ENCODE measurements at places on chromosomes 4 and X.

GRCh38 chr4:96471956-96472867 is 632.3 kb downstream of the PDHA2 start:
- DNase-seq = no peak

GRCh38 chrX:46597771-46598170 is 24.2 kb downstream of the CHST7 start:
- DNase-seq = no peak

- no peak for DNase-seq
These were observed 66.9 kb upstream of the BMPR1B start for GRCh38 chr4:94690851-94691254.

- no peak for DNase-seq
These were observed 587.5 kb upstream of the MAGEB2 start for GRCh38 chrX:29627833-29628232.

DNA sequence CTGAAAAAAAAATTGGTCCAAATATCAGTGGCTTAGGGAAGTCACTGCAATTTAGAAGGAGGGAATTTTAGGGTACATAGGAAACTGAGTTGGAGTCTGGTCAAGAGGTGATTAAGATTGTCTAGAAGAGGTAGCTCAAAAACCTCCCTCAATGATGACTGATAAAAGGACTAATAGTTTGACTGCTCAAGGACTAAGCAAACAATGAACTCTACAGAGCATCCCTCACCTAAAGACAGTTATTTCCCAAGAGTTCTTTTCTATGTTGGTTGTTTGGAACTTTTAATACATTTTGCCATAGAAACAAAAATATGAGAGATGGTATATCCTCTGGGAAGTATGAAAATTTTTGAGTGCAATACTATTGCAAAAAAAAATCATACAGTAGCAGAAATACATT is 35.7 kb downstream of the MAOB start:
- DNase-seq = no peak

DNA sequence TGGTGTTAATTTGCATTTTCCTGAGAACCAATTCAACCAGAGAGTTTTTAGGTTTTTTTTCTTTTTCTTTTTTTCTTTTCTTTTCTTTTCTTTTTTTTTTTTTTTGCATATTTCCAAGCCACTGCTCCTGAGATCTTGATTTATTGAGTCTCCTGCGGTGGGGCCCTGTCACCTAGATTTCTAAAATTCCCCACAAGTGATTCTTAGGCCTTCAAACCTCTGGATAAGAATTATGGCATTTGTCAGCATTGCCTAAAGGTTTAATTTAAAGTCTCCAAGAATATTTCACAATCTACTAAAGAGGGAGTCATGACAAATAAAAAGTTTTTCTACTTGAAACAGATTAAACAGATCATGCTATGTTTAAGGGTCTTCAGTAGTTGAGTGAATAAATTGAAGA is 84.9 kb downstream of the GAB1 start:
- DNase-seq = no peak
